D341Med (cell line): ENCODE measurements at places on chromosomes 12 and 14.

DNA sequence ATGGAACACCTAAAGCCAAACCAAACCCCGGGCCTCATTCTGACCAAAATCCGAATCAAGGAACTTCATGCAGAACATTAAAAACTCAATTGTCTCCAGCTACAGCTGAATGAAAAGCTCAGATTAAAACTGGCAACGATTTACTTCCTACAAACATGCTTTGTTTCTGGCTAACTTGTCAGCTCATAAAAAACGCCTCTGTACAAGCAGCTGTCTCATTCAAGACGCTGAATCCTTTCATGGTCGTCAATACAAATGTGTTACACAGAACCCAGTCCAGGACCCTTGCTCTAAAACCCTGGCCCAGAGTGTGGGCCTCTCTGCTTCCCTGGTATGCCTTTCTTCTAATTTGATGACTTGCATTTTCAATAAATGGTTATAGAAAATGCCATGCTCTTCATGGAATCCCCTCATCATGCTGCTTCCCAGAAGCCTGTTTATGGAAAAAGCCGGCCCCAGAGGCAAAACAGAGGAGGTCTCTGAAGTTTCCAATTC, 183.1 kb downstream of the PHLDA1 start:
- DNase-seq, result no peak

GRCh38 chr12:132651444-132652100, 33.0 kb downstream of the P2RX2 start:
- no peak for DNase-seq

- no peak for DNase-seq
These were observed 581 bp downstream of the PITPNM2 start for GRCh38 chr12:123150275-123150743.

DNA sequence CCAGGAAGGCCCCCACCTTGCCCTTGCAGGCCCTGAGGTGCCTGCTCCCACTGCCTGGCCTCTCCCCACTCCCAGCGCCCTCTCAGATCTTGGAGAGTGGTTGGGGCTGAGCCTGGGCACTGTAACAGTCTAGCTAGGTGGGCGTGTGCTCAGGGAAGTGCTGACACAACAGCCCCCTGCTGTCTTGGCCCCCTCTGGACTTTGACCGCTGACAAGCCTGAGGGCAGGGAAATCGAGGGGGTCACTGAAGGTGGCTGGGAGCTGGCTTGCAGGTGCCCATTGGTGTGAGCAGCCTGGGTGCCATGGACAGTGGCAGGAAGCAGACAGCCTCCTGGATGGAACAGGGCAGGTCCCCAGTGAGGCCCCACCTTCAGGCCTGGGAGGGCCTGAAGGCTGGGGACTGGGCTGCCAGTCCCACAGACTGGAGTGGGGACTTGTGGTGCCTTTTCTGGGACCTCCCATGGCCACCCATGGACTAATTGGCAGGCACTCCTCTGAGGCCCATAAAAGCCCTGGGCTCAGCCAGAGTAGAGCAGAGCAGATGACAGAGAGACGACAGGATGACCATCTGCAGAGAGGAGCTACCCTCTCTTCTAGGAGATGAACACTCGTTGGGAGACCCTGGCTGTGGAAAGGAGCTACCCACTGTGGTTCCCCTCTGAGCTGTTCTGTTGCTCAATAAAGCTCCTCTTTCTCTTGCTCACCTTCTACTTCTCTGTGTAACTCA, 158.6 kb upstream of the SLC38A2 start:
- no peak for DNase-seq

DNA sequence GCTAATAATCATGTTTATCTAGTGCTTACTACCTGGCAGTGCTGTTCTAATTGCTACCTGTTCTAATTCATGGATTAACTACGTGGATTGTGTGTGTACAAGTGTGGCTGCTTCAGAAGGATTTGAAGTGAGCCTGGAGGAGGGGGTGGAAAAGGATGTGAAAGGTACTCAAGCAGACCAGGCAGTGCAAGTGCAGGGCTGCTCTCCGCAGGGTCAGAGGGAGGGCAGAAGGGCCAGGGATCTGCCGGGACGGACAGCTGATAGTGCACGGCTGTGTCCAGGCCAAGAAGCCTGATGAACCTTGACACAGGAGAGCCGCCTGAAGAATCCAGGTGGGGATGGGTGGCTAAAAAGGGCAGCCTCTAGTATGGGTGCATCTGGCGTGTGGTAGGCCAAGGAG, 28.5 kb downstream of the PIWIL1 start:
- no peak for DNase-seq

DNA sequence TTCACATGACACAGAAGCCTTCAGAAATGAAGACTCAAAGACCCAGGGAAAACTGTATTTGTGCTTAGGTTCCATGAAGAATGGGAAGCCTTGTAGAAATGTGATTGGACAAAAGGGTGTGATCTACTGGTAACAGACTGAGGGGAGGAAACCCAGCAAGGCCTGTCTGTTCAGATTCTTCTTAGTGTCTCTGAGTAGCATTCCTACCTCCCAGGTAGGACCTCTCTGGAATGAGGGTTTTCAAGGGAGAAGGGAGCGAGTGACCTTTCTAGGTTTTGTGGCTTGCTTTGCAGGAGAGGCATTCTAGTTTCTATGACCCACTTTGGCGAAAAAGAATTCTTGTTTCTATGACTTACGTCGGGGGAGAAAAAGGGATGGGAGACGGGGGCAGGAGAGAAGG, 401.7 kb downstream of the DPF3 start:
- no peak for DNase-seq

GRCh38 chr14:93317875-93318807, 14.7 kb downstream of the BTBD7 start:
- DNase-seq, result no peak

DNA sequence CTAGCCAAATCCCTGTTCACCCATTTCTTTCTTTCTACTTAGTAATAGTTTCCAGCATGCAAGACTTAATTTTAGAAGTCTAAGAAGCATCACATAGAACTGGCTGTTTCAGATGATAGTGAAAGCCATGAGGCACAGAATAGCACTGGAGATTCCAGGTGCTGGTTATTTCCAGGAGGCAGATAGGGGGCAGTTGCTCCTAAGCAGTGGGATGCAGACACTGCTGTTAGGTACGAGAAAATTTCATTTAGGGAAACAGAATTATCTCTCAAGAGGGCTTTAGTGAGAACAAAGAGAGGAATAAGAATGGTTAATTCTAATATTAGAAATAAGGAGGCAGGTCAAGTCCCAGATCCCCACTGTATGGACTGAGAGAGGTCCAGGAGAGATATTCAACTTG, 3.6 kb upstream of the MDGA2 start:
- peak; percentile 39 for DNase-seq

DNA sequence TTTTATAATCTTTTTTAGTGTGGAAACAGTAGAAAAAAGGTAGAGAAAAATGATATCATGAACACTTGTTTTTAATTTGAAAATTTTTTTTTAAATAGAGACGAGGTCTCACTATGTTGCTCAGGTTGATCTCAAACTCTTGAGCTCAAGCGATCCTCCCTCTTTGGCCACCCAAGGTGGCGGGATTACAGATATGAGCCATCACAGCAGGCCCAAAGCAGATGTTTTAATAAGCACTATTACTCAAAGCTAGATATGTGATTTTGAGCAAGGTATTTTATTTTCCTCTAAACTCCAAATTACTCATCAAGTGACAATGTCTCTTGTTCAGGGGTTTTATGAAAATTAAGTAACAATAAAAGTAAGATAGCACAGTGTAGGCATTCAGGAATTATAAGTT, 10.7 kb upstream of the WDR89 start:
- DNase-seq, result no peak

GRCh38 chr12:112370199-112370598, 12.0 kb downstream of the HECTD4 start:
- DNase-seq, result no peak

DNA sequence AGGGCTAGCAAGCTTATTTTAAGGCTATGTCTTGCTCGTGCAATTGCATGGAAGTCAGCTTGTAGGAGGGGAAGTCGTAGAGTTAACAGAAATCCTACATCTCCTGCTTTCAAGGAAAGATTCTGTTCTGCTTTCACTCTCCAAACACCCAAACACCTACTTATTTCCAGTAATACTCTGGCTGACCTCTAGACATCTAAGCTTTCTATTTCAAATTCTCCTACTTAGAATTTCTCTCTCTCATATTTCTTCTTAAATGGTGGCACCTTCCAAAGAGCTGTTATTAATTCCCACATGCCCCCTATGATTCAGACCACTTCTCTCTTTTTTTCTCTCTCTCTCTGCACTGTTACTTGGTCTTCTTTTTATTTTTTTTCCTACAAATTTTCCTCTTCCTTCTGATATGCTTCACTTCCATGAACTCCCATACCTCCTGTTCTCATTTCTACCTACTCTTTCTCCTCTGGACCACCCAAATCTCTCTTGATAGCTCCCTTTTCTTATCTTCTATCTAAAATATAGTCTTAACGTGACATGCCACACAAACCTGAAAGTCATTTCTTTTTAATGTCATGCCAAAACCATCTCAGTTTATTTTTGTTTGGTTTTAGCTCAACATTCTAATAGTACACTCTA, 90.8 kb downstream of the RPS6KA5 start:
- DNase-seq, result no peak

GRCh38 chr12:115384391-115384790, 700.4 kb upstream of the TBX3 start:
- no peak for DNase-seq

DNA sequence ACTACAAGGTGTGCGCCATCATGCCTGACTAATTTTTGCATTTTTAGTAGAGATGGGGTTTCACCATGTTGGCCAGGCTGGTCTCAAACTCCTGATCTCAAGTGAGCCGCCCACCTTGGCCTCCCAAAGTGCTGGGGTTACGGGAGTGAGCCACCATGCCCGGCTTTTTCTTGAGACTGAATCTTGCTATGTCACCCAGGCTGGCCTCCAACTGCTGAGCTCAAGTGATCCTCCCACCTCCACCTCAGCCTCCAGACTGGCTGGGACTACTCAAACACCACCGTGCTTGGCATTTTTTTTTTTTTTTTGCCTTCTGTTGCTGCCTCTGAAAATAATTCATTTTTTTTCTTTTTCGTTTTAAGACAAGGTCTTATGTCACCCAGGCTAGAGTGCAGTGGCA, 8.2 kb upstream of the ESPL1 start:
- no peak for DNase-seq

DNA sequence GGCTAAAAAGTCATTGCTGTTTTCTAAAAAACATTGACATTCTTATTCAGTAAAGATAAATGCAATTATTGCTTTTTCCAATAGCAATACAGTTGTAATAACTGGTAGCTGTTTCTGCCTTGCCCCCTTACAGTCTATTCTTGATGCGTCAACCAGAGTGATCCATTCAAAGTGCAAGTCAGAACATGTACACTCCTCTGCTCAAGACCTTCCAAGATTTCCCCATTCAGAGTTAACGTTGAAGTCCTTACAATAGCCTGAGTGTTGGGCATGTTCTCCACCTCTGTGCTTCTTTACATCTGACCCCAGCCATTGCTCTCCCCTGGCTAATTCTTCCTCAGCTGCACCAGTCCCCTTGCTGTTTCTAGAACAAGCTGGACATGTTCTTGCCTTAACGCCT, 24.3 kb downstream of the VRK1 start:
- DNase-seq, result peak; percentile 25

GRCh38 chr12:103623716-103624115, 36.6 kb downstream of the STAB2 start:
- no peak for DNase-seq

- DNase-seq, result no peak
These were observed 252.4 kb upstream of the EGLN3 start for GRCh38 chr14:34203251-34203722.

- no peak for DNase-seq
These were observed 58.3 kb downstream of the C12orf56 start for GRCh38 chr12:64332296-64332695.

DNA sequence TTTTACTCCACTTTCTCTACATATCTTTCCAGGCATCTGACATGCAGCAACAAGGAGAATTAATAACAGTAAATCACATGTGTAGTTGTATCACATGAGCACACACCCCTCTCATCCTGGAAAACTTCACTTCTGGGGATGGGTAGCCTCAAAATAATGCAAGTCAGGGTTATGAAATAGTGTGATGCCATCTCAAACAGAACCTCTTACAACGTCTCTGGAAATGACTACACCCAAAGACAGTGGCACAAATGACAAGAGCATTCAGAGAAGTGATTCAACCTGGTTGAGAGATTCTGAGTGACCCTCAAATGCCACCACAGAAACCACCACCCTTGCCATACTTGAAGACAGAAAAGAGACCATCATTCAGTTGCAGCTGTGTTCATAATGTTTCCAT, 2.8 kb downstream of the DIO2 start:
- no peak for DNase-seq

GRCh38 chr14:72560889-72561493, 332.9 kb downstream of the DPF3 start:
- DNase-seq, result no peak

DNA sequence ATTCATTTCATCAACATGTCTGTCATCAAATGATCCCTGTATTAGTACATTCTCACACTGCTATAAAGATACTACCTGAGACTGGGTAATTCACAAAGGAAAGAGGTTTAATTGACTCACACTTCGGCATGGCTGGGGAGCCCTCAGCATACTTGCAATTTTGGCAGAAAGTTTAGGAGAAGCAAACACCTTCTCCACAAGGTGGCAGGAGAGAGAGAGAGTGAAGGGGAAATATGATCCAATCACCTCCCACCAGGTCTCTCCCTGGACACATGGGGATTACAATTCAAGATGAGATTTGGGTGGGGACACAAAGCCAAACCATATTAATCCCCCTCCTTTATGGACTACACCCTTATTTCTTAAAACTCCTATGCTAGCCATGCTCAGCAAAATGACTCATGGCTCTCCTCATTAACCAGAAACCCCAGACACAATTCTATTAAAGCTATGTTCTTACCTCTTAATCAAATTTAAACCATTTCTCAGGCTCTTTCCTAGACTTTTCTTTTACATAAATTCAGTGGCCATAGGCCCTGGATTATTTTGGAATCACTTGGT, 932.3 kb downstream of the FLRT2 start:
- DNase-seq, result no peak

DNA sequence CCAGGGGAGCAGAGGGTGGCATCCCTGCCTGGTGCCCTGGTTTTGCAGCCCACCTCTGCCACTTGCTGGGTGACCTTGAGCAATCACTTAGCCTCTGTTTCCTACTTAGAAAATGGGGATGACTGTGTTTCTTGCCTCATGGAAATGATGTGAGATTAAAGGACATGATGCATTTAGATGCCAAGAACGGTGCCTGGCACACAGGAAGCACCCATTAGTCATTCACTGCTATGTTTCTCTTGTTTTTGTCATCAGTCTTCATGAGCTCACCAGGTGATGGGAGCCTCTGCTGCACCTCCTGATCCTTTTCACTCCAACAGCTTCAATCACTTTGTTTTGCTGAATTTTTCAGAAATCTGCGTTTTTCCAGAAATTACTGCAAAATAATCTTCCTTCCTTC, 23.6 kb upstream of the ATF1 start:
- DNase-seq, result no peak

- DNase-seq, result no peak
These were observed 72.7 kb upstream of the FUT8 start for GRCh38 chr14:65339866-65340265.

- DNase-seq, result no peak
These were observed 485 bp upstream of the PSME1 start for GRCh38 chr14:24135584-24135833.

GRCh38 chr14:90461425-90461824, 64.6 kb downstream of the CALM1 start:
- DNase-seq, result no peak
